ENCODE measurements at places on chromosomes 2 and 18. TPM values are rescaled to one million over a fixed set of nuclear protein-coding genes. Genes with fewer than 3 reads are reported as not detected.

Gene MAP4K4
- total RNA-seq = 231 TPM

Gene RGPD8
- 25.0 TPM for total RNA-seq

Gene DCDC2C
- not detected for total RNA-seq

Gene ABCB11
- total RNA-seq = under 0.01 TPM

Gene FIGN
- total RNA-seq = 2.5 TPM

Gene NEU2
- total RNA-seq = not detected

Gene ADI1
- total RNA-seq = 51.3 TPM

Measured in osteoblast (primary cell).